ENCODE measurements at places on chromosomes 7 and 10.

GRCh38 chr7:140625908-140626868 is 14.4 kb downstream of the DENND2A start:
- DNase-seq = no peak

DNA sequence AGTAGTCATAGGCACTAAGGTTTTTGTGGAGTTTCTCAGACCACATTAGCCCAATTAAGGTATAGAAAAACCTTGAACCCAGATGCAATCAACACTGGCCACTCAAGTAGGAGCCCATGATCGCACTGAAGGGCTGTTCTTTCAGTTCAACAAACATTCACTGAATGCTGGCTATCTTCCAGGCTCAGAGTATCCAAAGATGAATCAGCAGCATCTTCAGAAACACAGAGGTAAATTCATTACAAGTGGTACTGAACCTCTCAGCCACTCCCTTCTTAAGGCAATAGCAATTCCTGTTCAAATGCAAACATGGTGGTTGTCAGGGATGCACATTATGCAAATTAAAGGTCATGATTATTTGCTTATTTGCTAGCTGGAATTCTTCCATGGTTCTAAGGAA is 17.1 kb downstream of the KCNK18 start:
- DNase-seq = no peak

DNA sequence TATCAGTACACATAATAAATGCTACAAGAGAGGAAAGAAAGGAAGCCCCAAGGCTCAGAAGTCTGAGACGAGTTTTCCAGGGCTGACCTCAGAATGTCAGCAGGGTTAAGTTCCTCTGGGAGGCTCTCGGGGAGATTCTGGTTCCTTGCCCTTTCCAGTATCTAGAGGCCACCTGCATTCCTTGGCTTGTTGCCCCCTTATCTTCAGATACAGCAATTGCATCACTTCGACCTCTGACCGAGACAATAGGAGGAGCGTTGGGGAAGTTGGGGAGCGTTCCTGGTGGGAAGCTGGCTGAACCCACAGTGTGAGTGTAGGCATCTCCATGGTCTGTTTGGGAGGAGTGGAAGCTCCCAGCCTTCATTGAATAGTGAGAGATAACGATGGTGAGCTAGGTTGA is 72.0 kb upstream of the MTPN start:
- no peak for DNase-seq

DNA sequence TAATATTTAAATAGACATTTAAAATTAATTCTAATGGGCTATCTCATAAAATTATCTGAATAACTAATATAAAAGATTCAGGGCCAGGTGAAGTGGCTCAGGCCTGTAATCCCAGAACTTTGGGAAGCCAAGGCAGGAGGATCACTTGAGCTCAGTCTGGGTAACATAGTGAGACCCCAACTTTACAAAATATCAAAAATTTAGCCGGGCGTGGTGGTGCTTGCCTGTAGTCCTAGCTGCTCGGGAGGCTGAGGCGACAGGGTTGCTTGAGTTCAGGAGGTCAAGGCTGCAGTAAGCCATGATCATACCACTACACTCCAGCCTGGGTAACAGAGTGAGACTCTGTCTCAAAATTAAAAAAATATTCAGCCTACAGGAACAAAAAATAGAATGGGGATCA is 12.5 kb downstream of the NOBOX start:
- DNase-seq = no peak

DNA sequence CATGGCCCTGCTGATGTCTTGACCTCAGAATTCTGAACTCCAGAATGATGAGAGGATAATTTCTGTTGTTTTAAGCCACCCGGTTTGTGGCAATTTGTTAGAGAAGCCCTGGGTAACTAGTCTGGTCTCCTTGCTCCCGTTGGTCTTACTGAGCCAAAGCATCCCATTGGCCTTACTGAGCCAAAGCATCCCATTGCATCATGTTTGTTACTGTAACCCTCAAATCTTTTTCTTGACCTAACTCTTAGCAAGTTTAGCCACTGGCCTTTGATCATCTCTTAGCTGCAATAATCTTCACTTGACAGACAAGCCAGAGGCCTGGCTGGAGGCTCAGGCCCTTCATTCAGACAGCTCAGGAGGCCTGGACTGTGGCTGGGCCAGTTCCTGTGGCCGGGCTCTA is 21.8 kb downstream of the TBXAS1 start:
- DNase-seq = no peak

GRCh38 chr7:142174441-142174840 is 62.9 kb downstream of the MGAM2 start:
- DNase-seq = no peak

DNA sequence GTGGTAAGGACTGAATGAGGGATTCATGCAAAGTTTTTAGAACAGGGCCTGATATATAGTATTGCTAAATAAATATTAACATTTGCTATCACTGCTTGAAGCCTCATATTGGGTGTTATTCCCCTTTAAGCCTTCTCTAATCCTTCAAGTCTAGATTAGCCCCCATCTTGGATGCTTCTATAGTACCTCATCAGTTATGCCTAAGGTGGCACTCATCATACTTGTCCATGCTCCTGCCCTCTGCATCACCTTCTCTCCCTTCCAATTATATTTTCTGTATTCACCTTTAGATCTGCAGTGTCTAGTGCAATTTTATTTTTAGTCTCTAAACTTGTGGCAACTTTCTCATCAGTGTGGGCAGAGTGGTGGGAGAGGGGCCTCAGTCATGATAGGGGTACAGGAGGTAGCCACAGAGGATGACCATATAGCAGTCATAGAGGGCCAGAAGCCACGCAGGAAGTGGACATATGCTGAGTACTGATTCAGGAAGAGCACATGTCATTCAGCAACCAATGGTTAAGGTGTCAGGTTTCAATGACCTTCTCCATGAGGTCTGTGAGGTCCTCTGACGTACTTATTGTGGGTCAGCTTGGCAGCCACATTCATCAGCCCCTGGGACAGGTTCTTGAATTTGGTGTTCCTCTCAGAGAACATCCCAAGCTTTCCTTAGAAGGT is 2.5 kb downstream of the ENTPD1 start:
- no peak for DNase-seq

- DNase-seq = no peak
Measured at GRCh38 chr10:125149036-125149679, 11.2 kb downstream of the CTBP2 start.

DNA sequence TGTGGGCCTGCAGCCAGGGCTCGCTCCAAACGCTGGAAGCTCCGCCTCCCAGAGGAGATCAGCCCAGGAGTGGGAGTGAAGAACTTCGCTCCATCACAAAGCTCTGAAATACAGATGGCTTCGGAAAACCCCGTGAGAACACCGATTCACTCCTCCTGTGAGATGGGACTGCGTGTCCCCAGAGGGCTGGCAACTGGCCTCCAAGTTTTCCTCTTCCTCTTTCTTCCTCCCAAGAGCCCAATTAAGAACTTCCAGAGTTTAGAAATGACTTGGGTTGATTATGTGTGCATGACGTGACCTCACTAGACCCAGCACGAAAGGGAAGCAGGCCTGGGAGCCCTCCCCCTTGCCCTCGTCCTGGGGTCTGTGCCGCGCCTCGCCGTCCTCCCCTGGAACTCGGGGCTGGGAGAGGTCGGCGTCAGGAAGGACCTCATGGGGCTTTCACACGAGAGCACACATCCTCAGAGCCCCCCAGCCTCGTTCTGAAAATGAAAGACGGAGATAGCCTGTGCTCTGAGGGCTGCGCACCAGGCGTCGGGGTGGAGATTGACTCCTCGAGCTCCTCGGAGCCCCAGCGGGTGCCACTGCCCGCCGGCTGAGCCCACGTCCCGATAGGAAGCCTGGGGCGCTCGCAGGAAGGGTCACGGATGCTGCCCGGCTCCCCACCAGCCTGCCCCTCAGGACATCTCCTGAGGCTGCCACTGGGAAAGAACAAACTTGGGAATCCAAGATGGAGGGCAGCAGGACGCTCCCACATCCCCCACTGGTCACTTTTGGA is 37.8 kb downstream of the PTPRN2 start:
- DNase-seq = no peak

- no peak for DNase-seq
Measured at GRCh38 chr10:91551856-91552255, 81.0 kb downstream of the PPP1R3C start.

GRCh38 chr10:11447586-11447985 is 163.9 kb downstream of the USP6NL start:
- no peak for DNase-seq

DNA sequence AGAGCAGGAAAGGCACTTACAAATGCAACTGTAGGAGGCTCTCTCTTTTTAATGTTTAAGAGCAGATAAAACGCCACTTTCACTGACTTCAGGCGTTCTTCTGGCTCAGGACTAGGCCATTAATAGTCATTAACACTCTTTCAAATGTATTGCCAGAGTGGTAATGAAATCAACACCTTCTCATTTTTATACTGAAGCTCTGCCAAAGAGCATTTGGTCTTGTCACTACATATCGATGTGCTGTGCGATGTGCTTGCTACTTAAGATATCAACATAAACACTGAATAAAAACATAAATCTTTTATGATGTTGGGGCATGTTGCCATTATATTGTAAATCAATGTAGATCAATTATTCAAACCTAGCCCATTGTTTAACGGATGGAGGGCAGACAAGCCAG is 634.7 kb downstream of the ARL4A start:
- no peak for DNase-seq

GRCh38 chr7:105877736-105878135 is 1.3 kb upstream of the ATXN7L1 start:
- DNase-seq = no peak

- no peak for DNase-seq
Measured at GRCh38 chr7:24545215-24545614, 28.0 kb upstream of the PALS2 start.

GRCh38 chr10:119351189-119351588 is 143.8 kb downstream of the GRK5 start:
- no peak for DNase-seq

DNA sequence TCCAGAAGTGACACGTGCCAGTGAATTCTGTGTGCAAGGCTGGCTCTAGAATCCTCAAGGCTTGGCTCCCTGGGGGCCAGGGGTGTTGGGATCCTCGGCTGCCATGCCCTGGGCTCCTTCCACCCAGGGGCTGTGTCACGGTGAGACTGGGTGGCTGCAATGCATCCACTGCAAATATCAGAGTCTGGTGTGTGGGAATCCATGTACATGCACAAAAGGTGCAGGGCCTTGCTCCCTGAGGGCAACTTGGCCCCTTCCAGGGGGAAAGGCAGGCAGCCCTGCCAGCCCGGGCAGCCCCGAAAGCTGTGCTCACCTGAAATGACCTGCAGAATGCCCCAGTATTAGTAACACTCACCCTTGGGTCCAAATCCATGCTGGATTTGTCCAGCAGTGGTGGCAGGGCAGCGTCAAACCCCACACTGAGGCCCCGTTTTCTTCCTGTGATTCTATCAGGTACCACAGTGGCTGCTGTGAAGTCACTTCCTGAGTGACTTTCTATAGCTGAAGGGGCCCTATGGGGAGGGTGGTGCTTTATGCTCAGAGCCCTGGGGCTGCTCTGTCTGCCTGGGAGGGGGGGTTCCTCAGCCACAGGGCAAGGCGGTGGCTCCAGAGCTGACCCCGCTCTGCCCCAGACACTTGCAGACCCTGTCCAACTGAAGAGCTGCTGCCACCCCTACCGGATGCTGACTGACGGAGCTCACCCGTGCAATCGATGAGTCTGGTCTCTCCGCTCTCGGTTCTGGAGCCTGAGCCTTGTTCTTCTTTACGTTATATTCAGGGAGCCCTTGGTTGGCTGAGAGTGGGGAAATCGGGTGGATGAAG is 317.7 kb downstream of the GLRX3 start:
- DNase-seq = no peak

GRCh38 chr7:94179466-94179865 is 175.3 kb upstream of the BET1 start:
- DNase-seq = no peak

DNA sequence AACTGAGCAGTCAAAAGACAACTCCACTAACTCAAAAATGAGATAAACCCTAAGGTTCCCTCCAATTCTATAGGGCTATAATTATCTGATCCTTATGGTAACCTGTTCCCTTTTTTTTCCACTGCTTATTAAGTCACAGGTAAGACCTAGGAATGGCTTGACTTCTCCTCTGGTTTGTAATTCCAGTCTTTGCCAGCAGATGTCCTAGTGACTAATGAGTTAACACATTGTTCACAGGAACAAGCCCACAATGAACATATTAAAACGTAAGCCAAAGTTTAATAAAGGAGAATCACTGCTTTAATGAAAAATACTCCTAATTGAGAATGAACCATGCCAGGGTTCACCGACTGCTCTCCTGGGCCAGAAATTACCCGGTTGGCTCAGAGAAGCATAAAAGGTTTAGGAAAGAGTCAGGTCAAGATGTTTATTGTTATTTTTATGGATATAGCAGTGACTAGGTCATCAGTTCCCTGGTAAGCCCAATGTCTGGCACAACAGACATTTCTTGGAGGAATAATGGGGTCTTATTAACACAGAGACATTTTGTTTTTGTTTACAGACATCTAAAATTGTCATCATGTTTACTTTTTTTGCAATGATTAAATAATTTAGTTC is 120.1 kb downstream of the ELAPOR2 start:
- peak; percentile 51 for DNase-seq

DNA sequence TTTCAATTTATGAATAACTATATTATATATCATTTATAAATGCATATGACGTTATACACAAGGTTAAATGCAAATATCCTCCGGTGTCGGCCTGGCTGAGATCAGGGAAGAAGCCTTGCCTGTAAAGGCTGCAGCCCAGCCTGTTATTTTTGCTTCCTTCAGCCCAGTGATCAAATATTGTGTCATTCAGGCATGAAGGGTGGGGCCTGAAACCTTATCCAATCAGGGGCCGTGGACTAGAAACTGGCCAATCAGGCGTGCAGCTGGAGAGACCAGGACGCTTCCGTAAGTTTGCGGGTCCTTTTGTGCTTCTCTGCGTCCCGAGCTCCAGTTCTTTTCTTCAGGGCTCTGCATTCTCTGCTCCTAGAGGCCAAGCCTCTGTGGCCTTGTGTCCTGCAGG is at the start of gene ZNF722:
TSS of gene ZNF722 (plus strand) at position 301 of the 400 bp plus-strand sequence. CDS start 113 bp downstream, outside the sequence.
- DNase-seq = no peak

DNA sequence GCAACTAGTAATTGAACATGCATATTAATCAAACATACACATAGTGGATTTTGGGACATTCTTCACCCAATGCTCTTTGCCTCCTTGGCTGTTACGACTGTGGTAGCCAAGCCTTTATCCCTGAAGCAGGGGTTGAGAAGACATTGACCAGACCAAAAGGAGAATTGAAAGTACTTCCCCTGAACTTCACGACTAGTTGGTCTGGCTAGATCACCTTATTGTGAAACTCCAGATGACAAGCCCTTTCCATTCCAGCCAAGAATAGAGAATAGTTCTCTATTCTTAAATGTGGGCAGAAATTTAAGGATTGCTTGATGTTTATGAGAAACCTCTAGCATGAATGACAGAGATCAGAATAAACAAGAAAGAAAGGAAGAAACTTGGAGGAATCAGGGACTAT is 97.0 kb downstream of the LRMDA start:
- DNase-seq = no peak

Measured in naive thymus-derived CD4-positive, alpha-beta T cell (primary cell).